ENCODE measurements at places on chromosomes 3 and 15. TPM values are rescaled to one million over a fixed set of nuclear protein-coding genes. Genes with fewer than 3 reads are reported as not detected.

Gene PRR23C
- not detected for total RNA-seq

- DNase-seq = no peak
Measured at GRCh38 chr15:42973114-42973513, 52.5 kb upstream of the TTBK2 start.

DNA sequence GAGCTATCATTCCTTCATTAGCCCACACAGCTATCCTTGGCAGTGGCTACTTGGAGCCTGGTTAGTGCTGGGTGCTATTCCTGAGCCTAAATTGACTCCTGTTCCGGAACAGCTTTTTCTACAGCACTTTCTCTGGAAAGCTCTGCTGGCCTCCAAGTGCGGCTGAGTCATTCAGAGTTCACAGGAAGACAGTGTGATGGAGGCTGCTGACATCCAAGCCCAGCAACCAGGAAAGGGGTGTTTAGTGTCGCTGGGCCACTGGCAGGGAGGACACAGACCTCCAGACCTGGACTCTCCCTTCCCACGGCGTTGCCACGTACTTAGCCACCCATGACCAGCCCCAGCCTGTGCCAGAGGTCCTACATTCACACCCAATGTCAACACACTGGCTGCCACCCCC is 28.7 kb downstream of the CACNA2D2 start:
- no peak for DNase-seq

Gene NME9
- 1.3 TPM for total RNA-seq

Gene SCAMP5
- 7.6 TPM for total RNA-seq

Gene CAMK2N2
- 0.53 TPM for total RNA-seq

DNA sequence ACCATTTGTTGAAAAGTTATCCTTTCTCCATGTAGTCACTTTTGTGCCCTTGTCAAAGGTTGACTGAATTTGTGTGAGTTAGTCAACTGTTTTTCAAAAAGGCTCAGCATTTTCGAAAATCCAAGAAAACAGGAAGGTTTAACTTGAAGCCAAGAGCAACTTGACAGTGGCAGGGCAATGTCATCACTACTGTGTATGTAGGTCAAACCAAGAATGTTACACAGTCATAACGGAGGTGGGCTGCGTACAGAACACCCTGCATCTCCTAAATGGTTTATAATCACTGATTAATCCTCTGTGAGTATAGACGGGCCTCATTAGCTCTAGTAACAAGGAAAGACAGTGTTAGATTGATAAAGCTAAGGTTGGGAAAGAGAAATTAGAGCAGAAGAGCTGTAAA is 1064.9 kb downstream of the FHIT start:
- DNase-seq = no peak

DNA sequence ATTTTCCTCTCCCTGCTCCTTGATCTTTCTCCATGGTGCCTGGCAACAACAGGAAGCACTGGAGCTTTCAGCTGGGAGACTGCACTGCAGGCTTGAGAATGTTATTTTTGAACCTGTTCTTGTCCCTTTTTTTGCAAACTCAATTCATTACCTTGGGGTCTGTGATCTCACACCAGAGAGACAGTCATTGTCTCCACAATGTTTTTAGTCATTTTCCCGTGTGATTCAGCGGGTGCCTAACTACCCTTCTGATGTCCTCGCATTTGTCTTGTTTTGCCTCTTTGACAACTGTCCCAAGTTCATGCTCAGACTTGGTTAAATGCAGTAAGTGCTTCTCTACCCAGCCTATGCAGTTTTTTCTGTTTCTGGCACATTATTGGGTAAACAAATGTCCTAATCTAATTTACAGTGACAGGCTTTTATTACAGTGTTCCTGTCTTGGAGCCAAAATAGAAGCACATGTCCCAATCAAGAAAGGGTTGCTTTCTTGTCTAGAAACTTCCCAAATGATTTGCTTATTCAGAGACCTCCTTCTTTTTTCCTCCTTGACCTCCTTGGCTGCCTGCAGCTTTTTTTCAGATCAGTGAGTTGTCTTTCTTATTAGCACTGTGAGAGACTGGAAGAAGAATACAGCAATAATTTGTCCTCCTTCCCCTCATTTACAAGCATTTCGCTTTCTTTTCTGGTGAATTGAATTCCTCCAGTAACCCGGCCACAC is 162.4 kb downstream of the NSUN3 start:
- no peak for DNase-seq

GRCh38 chr3:24867783-24868182 is 373.1 kb upstream of the THRB start:
- DNase-seq = no peak

- no peak for DNase-seq
Measured at GRCh38 chr3:148975248-148975647, 16.1 kb upstream of the GYG1 start.

DNA sequence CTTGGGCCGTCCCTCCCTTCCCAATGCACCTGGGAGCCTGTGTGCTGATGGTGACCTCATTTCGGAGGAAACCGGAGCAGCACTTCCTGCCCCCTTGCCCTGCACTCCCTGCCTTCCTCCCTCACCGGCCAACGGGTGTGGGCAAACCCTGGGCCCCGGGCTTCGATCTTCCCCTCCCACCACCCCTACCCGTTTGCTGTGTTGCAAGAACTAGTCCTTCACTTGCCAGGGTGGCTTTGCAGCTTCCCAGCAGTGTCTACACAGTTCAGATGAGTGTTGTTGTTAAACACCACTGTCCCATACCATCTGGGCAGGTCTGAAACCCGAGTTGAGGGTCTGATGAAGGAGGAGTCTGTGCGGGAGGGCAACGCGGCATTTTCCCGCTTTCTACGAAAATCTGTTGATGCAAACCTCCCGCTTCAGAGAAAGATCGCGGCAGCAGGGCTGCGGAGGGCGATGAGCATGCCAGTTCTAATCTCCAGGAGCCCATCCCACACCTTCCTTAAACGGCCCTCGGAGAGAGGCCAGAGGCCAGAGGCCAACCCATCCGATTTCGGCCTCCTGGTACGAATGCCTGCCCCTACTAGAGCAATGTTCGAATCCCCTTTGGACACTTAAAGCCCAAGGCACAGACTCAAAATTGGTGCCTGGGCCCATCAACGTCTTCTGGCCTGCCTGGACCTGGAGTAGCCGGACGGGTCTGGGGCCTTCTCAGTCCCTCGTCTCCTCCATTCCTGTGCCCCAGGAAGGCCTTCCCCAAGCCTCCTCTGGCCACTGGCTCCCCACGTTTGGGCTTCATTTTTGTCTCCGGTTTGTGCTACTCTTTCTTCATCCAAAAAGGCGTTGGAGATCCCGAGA is 35.7 kb upstream of the POLG start:
- no peak for DNase-seq

- no peak for DNase-seq
Measured at GRCh38 chr3:61848885-61849284, 287.5 kb downstream of the PTPRG start.

DNA sequence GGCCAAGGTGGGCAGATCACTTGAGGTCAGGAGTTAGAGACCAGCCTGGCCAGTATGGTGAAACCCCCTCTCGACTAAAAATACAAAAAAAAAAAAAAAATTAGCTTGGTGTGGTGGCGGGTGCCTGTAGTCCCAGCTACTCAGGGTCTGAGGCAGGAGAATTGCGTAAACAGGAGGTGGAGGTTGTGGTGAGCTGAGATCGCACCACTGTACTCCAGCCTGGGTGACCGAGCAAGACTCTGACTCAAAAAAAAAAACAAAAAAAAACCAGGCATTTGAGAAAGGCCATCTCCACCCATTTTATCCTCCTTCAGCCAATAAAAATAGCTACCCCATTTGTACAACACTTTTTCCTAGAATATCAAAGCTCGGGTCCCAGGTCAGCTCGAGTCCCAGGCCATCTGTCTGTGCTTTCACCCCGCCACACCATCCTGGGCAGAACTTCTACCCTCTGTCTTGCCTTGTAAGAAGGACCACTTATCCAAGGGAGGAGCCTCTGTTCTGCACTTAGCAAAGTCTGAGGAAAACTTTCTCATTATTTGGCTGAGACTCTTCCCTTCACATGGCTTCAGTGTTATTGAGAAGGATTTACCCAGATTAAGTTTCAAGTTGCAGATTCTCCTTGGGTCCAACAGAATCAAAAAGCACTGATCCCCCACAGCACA is 99.1 kb downstream of the MESD start:
- DNase-seq = no peak
